ENCODE measurements at places on chromosomes 16 and 17.

DNA sequence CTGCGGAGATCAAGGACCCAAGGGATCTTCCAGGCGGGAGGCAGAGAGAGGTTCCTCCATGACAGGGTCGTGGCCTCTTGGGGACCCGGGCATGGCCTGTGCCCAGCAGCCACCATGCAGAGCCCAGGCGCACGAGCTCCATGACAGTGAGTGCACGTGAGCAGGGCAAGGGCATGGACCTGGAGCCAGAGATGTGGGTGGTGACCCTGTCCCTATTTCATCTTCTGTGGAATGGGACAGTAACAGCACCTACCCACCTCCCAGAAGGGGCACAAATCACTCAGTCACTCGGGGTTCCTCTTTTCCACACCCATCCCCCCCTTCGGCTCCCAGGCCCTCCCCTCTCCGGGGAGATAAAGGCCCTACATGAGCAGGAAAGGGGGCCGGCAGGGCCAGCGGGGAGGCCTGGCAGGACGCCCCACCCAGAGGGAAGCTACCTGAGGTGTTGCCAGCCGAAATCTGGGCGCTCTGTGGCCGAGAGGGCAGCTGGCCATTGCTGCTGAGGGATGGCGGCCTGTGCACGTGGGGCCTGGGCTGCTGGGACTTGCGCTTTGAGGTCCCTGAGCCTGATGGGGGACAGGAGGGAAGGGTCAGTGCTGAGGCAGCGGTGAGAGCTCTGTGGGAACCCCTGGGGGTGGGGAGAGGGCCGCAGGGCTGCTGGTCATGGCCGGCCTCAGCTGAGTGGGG is 10.4 kb downstream of the UBALD2 start:
- DNase-seq: no peak

- DNase-seq: no peak
Measured at GRCh38 chr17:82372249-82373071, 895 bp downstream of the UTS2R start.

- no peak for DNase-seq
Measured at GRCh38 chr17:30211371-30211770, 24.1 kb downstream of the SLC6A4 start.

DNA sequence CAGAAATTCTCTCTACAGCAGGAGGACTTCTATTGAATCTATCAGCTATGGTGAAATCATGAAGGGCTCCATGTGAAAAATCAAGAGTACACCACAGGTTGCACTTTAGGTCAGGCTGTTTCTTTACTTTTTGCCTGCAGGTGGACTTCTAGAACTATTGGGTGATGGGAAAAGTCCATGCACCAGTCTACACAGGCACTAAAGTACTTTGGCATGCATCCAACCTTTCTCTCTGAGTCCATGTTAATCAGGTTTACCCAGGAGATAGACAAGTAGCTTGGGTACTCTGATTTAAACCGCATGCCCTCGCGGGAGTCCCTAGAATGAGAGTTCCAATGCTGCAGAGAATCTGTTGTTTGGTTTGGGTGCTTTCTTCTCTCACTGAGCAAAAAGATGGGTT is 9.1 kb upstream of the ANKFN1 start:
- DNase-seq: no peak

DNA sequence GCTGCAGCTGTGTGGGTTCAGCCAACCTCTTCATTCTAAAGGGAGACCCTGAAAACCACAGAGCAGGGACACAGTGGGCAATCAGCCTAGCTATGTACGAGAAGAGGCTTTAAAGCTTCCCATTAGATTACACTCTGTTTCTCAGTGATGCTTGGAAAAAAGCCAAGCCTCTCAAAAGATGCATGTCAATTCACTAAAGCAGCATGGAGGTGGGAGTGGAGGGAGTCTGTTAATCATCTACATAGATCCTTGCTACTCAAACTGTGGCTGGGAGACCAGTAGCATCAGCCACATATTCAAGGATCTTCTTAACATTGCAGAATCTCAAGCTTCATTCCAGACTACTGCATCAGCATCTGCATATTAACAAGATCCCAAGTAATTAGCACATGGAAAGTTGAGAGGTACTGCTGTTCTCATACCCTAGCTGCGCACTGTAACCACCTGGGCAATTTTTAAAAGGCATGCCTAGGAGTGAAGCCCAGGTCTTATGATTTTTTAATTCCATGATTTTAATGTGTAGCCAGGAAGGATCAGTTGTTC is 305.9 kb downstream of the PMP22 start:
- DNase-seq: no peak

DNA sequence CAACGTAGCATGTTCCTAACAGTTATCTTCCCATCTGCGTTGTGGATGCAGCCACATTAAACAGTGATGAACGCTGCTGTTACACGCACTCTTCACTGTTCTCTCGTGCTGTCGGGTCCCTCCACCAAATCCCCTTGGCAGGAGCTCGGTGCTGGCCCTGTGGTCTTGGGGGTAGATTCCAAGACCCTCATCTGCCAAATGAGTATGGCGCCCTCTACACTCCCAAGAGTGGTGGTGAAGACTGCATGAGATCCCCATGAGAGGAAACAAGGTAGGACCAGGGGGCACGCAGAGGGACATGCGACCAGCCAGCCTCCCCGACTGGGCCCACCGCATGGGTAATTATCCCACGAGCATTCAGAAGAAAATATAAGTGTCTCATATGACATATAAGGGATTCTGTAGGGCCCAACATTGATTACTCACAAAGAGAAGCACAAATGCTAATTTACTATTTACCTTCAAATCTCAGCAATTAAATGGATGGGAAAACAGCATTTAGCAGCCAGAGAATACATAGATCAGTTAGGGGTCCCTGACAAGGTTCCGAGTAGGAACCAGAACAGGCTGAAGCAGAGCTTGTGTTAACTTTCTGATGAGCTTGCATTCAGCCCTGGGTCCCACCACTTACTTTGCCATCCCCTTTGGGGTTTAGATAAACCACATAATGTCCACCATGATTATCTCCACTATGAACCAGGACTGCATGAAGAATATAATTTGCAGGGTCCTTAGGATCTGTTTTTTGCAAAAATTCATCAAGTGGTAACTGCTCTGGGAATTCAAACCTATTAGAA is 23.8 kb downstream of the LITAFD start:
- DNase-seq: no peak

- DNase-seq: no peak
Measured at GRCh38 chr17:40072040-40072734, 9.4 kb downstream of the THRA start.

DNA sequence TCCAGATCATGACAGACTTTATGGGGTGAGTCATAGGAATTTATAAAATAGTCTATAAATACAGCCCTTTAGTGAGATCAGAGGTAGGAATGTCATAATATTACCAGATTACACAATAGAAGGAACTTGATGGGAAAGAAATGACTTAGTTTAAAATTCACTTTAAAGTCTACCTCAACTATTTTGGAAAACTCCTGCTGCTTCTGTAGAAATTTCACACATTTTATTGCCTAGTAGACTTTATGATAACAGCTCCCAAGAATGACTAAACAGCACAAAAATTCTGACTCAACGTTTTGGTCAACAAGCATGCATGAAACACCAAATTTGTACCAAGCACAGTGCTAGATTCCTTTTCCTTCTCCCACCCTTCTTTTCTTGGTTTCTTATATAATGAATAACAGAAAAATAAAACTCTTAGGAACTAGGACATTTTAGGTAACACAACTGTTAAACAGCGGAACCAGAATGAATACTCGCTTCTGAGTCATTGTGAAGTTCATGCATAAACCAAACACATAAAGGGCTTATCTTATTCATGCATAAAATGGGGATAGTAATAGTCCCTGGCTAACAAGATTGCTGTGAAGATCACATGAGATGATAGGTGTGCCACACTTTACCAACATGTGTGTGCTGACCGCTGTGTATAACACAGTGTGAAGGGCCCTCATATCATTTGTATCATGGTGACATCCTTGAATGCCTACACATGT is 243.9 kb downstream of the CDH8 start:
- DNase-seq: no peak

GRCh38 chr17:37490022-37490587 is 414 bp downstream of the DUSP14 start:
- no peak for DNase-seq

DNA sequence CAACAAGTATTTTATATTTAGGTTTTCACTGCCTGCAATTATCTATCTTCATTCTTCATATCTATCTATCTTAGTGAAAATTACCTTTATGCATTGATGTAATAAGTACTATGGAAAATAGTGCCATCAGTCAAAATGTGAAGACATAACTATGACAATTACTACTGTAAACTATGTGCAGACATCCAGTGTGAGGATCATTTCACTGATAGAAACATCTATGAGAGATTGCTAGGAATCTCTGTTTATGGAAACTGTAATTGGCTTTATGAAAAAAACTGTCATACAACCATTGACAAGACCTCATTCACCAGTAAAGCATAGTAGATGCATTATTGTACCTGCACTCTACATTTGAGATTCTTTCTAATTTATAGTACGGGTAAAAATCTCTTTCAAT is 401.0 kb downstream of the PMP22 start:
- DNase-seq: no peak

- no peak for DNase-seq
Measured at GRCh38 chr17:28499364-28499664, 6.8 kb upstream of the FOXN1 start.

GRCh38 chr17:74041869-74042640 is 161.4 kb upstream of the RPL38 start:
- no peak for DNase-seq

DNA sequence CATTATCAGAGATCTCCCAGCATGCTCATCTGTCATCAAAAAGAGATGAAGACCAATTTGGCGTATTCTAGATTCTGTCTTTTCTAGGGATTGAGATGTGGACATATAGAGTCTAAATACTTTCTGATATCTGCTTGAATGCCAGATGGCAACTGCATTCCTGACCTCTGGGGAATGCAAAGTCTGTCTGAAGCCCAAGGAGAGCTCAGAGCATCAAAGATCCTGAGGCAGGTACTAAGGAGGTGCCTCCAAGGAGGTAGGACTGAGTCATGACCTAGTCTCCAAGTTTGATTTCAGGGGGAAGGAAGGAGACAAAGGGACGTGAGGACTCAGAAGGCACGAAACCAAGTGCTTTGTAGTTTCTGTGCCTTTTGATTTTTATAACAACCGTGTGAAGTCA is 448.4 kb downstream of the HS3ST3B1 start:
- DNase-seq: no peak

- no peak for DNase-seq
Measured at GRCh38 chr16:54369861-54370260, 83.3 kb upstream of the IRX3 start.

GRCh38 chr16:58515871-58516767 is 802 bp downstream of the SETD6 start:
- DNase-seq: no peak

DNA sequence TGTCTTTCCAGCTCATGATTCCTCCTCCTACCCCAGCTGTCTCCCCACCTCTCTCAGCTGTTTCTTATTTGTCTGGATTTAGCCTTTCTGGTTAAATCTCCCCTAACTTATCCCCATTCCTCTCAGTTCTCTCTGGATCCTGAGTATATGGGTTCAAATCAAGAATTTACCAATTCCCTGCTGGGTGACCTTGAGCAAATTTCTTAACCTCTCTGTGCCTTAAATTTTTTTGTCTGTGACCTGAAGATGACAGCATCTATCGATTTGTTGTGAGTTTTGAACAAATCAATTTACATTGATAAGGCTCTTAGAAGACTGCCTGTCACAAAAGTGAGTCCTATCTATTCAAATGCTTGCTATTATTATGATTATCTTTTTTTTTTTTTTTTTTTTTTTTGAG is 2.0 kb upstream of the KCNG4 start:
- no peak for DNase-seq

DNA sequence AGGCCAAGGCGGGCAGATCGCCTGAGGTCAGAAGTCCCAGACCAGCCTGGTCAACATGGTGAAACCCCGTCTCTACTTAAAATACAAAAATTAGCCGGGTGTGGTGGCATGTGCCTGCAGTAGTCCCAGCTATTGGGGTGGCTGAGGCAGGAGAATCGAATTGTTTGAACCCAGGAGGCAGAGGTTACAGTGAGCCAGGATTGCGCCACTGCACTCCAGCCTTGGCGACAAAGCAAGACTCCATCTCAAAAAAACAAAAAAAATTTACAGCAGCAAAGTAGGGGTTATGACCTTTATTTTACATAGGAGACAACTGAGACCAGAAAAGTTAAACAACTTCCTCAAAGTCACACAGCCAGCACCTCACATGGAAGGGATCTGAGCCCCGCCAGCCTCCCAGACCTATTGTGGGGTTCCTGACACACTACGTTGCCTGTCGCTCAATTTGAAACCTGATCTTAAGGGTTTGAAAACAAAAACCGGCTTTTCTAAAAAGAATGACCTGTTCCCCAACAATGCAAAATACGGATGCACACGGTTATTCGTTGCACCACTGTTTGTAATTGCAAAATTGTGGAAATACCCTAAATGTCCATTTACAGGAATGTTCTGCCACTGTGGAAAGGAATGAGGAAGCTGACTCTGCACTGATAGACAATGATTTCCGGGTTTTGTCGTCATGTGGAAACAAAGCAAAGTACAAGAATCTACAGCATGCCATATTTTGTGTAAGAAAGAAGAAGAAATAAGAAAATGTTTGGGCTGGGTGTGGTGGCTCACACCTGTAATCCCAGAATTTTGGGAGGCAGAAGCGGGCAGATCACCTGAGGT is 77.2 kb downstream of the CNGB1 start:
- DNase-seq: peak; percentile 53

DNA sequence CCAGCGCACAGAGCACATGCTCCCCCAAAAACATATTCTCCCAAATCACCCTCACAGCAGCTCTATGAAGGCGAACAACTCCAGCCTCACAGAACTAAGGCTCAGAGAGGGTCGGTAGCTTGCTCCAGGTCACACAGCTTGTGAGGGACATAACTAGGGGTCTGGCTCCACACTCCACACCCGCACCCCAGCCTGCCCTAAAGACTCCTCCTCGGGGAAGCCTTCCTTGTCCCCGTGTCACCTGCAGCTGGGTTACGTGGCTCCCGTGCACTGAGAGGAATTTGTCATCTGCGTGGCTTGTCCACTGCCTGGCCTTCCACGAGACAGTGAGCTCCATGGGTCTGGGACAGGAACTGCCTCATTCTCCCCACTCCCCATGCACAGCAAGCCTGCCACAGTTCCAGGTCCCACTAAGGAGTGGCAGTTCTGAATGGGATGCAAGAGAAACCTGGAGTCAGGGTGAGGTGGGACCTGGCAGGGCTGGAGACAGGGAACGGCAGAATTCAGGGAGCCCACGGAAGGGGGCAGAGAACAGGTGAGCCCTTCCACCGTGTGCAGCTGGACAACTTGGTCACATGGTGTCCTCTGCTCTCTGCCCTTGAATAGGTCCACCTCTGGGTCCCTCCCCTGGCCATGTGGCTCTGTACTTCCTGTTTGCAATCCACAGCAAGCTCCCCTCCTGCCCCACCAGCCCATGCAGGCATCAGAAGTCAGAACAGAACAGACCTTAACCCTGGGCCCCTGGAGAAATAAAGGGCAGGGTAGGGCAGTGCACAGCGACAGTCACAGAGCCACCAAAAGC is 27.4 kb downstream of the TNFRSF13B start:
- no peak for DNase-seq

DNA sequence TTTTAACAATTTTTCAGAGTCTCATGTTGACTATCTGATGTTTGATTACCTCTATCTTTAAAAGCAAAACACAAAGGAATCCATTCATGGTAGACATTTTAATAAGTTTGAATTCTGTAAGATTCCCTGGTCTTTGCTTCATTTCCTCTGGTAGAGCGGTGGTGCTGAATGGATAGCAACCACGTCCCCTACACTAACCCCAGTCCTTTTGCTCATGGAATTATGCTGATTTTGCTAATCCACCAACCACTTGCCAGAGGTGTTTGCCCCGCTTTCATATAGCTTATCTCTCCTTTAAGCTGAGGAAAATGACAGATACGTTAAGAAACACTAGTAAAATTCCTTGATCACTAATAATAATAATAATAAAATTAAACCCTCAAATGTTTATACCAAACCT is 9.5 kb downstream of the KCNJ16 start:
- peak; percentile 5 for DNase-seq

- DNase-seq: no peak
Measured at GRCh38 chr16:27080895-27081294, 14.2 kb downstream of the C16orf82 start.
